ENCODE measurements at places on chromosomes 5 and 9. TPM values are rescaled to one million over a fixed set of nuclear protein-coding genes. Genes with fewer than 3 reads are reported as not detected.
A peak's percentile ranks its signal among the peaks of the same experiment; 100 is the strongest.

DNA sequence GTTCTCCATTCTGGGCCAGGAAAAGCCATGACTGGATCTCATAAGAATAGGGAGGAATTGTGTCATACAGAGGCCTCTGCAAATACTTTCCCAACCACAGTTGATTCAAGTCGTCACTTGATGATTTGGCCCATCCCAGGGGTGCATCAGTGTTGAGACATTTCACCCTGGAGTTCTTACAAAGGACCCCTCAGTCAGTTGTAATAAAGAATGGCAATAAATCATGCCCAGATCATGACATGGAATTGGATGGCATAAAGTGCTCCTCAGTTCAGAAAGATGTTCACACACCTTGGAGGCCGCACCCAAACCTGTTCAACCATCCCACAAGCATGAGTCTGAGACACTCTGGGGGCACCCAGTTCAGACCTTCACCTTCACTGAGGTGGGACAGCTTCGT lies 168.1 kb downstream of the NR3C1 start:
- DNase-seq: no peak

- no peak for DNase-seq
These were observed 77.8 kb upstream of the SPIN1 start for GRCh38 chr9:88310310-88310980.

GRCh38 chr9:122382901-122383850 lies 12.4 kb downstream of the PTGS1 start:
- DNase-seq: no peak

DNA sequence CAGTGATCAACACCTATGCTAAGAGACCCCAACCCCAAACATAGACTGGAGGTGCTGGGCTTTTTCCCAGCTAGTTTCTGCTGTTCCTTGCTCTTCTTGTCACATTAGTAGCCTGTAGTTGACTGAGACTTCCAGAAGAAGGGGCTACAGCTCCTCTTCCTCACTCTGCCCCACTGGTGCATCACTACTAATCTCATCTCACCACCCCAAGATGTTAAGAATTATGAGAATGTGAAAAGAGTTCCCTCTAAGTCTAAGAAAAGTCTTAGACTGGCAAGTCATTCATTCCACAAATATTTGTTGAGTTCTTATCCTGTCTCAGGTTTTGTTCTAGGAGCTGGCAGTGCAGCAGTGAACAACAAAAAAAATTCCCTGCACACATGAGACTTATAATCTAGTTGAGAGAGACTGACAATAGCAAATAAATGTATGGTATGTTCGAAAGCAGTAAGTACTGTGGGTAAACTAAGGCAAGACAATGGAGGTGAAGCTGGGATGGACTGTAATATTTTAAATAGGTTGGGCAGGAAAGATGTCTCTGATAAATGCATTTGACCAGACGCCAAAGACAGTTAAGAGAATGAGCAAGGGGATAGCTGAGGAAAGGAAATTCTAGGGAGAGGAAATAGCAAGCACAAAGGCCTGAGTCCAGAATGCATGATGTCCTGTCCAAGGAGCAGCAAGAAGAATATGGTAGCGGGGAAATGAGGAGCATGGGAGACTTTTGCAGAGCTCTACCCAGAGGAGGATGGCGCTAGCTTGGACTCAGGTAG lies 92.3 kb downstream of the PTCD2 start:
- DNase-seq: no peak

- no peak for DNase-seq
These were observed 15.2 kb upstream of the RHOBTB3 start for GRCh38 chr5:95715799-95716461.

- no peak for DNase-seq
These were observed 7.9 kb upstream of the ENG start for GRCh38 chr9:127862075-127863011.

- no peak for DNase-seq
These were observed 140.2 kb upstream of the BRINP1 start for GRCh38 chr9:119509291-119509905.

GRCh38 chr5:176492431-176492830 lies 44.2 kb downstream of the FAF2 start:
- no peak for DNase-seq

GRCh38 chr5:143440448-143441115 lies 37.1 kb upstream of the NR3C1 start:
- DNase-seq: no peak

DNA sequence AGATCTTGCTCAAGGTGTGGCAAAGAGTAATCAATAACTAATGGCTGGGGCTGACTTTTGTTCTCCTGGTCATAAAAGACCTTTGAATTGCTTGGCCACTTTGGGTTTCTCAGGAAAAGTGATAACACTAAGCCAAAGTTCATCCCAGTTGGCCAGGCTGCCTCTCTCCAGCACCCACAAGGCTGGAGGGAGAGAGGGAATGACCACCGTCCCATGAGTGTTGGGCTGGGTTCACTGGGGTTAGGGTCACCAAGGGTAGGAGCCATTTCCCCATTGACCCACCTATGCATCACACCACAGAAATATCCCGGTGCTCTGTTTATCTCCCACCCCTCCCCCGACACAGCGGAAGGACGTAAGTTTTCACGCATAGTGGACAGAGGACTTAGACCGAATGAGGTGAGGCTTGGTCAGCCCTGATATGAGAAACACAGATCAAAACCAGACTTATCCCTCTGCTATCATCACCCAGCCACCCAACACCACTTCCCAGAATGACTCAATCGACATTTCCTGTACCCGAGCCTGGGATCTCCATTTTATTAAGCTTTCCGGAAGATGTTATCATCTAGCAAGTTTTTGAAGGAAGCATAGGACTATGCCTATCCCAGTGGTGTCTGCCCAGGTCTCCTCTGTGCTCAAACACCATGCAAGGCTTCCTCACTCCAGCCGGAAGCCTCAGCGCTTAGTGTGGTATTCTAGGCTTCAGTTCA lies 27.0 kb upstream of the PPARGC1B start:
- DNase-seq: no peak

- DNase-seq: no peak
These were observed 112.9 kb upstream of the ELAVL2 start for GRCh38 chr9:23938908-23939307.

DNA sequence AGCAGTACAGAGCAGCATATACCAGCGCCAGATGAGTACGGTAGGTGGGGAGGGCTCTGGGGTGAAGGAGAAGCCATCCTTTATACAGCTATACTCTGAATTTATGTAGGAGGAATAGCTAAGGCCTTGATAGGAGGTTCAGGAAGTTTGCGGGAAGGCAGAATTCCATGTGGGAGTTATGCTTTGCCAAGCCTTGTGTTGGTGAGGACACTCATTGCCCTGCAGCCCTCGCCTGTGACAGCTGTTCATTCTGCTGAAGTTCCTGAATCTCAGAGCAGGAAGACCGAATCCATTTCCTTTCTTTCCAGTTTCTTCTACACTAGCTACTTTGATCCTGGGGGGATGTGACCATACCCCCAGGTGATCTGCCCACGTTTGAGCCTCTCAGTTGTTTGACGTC lies 7.7 kb downstream of the MFAP3 start:
- DNase-seq: no peak

GRCh38 chr5:74394916-74395880 lies 245.3 kb downstream of the ENC1 start:
- DNase-seq: no peak

DNA sequence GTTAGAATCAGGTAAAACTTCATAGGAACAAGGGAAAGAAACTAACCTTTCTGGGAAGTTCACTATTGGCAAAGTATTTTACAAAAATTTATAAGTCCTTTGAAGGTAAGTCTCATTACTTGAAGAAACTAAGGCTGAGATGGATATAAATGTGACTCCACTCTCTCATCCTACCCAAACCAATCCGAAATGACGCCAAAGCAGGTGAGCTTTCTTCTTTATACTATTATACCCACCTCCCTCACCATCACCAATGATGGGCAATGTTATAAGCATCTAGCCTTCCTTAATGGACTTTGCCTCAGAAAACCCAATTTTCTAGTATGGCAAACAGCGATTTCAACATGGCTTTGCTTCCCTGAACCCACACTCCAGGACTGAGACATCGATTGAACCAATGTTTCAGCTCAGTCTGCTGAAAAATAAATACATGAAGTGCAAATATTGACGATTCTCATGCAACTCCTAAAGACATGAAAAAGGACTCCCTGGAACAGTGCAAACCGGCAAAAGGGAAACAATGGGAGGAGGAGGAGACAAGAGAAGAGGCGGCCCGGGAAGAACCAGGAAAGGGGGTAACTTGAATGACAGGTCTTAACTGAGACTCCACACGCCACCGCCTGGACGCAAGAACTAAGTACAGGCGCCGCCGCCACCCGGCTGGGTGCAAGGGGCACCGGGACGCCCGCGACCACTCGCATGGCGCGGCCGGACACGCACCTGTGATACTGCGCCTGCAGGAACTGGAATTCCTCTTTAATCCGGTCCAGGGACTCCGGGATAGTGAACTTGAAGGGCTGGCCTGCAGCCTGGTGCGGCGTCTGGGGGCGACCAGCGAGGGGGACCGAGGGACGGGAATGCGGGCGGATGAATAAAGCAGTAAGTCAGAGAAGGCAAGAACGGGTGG lies 2.5 kb downstream of the TLE1 start:
- peak; percentile 76 for DNase-seq

- no peak for DNase-seq
These were observed 1610.7 kb upstream of the C9orf72 start for GRCh38 chr9:29183971-29184370.

DNA sequence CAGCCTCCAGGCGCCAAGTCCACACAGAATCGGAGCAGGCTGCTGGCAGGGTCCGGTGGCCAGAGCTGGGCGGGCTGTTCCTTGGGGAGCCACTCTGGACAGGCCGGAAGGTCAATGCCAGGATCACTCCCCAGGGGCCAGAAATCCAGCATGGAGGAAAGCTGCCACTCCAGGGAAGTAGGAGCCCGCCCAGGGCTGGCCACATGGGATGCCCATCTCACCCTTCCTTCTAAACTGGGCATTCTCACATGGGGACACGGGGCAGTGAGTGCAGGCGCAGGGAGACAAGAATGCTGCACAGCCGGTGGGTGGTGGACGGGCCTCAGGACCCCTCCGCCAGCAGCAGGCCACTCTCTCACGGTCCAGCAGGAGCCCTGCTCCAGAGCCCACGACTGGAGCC lies 58.2 kb downstream of the ADAMTS2 start:
- DNase-seq: no peak

DNA sequence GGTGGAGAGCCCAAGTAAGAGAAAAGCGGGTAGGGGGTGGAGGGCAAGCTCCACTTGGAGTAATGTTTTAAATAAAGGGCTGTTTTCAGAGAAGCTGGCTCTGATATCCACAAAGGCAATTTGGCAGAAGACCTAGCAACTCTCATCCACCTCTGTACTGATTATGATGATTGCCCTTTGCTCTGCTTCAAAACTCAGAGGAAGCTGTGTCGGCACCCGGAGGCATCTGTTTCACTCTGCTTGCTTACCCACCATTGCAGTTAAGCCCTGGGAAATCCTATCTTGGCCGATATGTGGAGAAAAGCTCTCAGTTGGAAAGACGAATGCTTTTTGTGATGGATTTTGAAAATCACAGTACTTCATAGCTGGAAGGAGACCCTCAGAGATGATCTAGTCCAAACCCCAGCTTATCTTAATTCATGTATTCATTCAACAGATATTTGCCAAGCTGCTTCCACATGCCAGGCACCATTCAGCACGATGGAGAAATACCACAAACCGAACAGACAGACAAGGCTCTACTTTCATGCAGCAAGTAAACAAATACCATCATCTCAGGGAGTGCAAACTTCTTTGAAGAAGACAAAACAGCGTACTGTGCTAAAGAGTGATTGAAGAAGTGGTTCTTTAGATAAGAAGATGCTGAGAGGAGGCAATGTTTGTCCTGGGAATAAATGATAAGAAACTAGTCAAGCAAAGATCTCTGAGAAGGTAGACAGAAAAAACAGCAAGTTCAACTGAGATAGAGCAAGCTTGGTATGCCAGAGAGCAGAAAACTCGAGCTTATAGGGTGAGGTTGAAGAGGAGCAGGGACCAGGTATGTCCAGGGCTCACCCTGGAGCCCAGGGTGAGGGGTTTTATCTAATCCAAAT lies 140.4 kb upstream of the SPDL1 start:
- no peak for DNase-seq

- DNase-seq: no peak
These were observed 27.8 kb upstream of the CCL21 start for GRCh38 chr9:34737677-34738260.

DNA sequence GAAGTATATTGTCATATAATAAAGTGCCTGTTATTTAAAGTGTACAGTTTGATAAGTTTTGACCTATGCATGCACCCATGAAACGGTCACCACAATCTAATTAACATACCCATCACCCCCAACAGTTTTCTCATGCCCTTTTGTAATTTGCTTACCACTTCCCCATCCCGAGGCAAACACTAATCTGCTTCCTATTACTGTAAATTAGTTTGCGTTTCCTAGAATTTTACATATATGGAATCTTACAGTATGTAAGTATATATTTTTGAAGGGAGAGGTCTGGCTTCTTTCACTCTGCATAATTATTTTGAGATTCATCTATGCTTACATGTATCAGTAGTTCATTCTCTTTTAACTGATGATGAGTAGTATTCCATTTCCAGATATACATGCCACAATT lies 56.5 kb downstream of the AMBP start:
- DNase-seq: no peak

DNA sequence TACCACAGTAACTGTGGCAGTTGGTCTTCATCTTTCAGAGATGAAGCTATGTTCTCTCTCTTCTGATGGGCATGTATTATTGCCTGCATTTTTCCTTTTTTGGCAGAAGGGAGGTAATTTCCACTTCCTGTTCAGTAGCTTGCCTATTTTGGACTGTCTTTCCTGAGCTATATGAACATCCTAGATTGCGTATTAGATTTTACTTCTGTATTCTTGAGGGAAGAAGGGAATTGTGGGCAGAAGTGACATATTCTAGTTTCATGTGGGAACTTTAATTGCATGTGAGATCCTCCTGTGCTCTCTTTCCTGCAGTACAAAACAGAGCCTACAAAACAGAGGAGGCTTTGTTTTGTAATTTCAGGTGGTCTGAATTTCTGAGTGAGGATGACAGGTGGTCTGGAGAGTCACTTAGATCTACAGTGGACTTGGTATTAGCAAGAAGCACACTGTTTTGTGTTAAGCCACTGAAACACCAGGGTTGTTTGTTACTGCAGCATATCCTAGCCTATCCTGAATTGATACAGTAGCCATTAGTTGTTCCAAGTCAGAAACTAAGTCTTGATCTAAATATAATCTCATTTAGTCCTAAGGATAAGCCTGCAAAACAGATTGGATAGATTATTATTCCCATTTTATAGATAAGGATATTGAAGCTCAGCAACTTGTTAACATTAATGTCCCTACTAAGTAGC lies 68.1 kb downstream of the AOPEP start:
- no peak for DNase-seq

GRCh38 chr5:134524826-134525682 lies at the start of gene JADE2:
JADE2 (plus strand) TSS chr5:134525670; CDS start chr5:134535858, 10,188 bp downstream.
- DNase-seq: peak; percentile 28

GRCh38 chr9:108750661-108751215 lies 105.0 kb downstream of the ACTL7B start:
- DNase-seq: no peak

GRCh38 chr9:6911901-6912638 lies 154.3 kb downstream of the KDM4C start:
- DNase-seq: no peak

The STKLD1 gene
- 2.8 TPM for total RNA-seq

The LCN12 gene
- 0.50 TPM for total RNA-seq

The DEPDC1B gene
- total RNA-seq: 60.4 TPM

The PCDHGA11 gene
- total RNA-seq: 1.8 TPM

The SYK gene
- 1.4 TPM for total RNA-seq

All from neural crest cell (in vitro differentiated cells).